ENCODE measurements at places on chromosomes 3 and 15.

DNA sequence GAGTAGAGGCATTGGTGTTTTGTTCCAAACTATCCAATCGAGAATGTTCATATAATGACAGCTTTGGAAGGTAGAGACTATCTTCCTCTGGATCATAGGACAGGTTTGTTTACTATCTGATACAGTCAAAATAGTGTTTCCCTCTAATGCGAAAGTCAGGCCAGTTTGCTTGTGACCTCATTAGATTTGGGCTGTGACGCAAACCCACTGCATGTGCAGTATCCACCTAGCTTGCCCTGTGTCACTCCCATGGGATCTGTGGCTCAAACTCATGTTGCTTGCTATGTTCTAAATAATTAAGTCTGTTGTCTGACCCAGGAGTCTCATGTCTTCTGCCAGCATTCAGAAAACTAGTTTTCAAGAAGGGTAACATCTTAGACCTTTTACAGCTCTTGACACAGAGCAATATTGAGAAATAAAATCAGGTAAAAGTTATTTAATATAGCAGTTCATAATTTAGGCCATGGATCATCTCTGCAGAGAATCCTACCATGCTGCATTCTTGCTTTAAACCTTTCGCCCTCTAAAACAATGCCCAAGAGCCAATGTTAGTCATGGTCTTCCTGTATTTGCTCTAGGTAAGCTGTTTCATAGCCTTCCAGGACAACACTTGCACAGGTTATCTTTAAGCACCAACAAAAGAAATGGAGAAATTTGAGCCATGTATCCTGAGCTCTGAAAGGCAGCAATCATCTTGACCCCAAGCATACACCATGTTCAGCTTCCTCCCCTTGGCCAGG lies 26.4 kb downstream of the NIT2 start:
- no peak for DNase-seq

DNA sequence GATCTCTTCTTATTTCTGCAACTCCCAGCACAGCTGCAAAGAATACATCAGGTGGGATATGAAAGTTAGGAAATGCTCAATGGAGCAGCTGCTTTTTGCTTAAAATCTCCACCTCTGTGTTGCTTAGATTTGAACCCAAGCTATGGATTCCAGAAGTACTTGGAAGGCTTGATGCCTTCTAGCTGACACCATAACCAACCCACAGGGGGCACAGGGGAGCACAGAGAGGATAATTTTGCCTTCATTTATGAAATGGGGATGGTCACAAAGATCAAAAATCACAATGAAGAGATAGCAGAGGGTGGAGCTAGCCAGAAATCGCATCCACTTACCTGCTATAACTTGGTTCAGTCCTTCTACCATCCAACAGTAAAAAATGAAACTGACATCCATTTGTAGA lies 75.7 kb downstream of the DUT start:
- no peak for DNase-seq

- no peak for DNase-seq
Observed at GRCh38 chr3:189233225-189233858, 61.6 kb downstream of the TPRG1 start.

DNA sequence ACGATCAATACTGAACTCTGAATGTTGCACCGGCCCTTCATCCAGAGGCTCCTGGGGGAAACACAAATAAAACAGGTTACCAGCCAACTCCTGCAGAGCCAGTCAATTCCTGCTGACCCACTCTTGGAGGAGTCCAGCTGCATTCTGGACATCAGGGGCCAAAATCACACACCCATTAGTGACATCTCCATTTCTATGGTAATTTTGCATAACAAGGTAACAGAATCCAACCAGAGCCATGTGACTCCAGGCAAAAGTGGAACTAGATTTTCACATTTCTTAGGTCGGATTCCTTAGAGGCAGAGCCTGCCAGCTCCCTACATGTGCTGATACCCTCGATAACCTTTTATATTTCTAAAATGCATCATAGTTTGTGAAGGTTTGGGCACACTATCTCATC lies 119.2 kb upstream of the CTNNB1 start:
- no peak for DNase-seq

- DNase-seq = no peak
Observed at GRCh38 chr3:134373271-134374104, 759 bp downstream of the AMOTL2 start.

DNA sequence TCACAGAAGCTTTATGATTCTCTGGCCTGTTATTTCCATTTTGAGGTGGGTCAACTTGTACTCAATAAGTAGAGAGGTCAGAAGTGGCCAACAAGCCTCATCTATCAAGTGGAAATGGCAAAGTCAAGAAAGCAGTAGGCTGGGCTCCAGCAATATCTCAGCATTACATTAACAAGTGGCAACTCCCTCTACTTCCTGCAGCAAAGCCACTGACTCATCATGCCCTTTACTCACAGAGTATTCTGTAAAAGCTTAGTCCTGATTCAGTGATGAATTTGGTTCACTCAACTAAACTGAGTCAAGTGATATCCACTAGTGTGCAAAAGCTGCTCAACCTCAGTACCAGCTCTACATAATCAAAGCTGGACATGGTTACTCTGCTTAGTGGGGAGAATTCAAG lies 954.6 kb downstream of the EPHA3 start:
- DNase-seq = no peak

- DNase-seq = no peak
Observed at GRCh38 chr15:41789236-41789635, 15.0 kb downstream of the MAPKBP1 start.

- no peak for DNase-seq
Observed at GRCh38 chr3:182812123-182812522, 18.8 kb downstream of the ATP11B start.

DNA sequence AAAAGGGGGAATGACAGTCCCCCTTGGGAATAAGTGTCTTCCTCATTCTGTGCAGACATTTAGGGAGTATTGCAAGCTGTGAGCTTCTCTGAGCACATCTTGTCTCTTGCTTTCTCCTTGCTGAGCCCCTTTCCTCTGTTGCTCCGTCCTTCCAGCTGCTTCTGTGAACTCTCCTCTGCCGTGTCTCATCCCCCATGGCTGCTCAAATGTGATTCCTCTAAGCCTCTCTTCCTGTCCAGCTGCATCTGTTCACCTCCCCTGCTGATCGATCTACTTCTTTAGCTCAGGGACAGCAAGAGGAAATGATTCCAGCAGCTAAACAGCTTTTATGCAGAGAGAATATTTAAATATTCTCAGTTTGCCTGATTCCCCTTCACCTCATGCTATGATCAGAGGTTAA lies 328.0 kb upstream of the DNAJC19 start:
- no peak for DNase-seq

- DNase-seq = no peak
Observed at GRCh38 chr3:8239718-8240695, 261.6 kb upstream of the LMCD1 start.

DNA sequence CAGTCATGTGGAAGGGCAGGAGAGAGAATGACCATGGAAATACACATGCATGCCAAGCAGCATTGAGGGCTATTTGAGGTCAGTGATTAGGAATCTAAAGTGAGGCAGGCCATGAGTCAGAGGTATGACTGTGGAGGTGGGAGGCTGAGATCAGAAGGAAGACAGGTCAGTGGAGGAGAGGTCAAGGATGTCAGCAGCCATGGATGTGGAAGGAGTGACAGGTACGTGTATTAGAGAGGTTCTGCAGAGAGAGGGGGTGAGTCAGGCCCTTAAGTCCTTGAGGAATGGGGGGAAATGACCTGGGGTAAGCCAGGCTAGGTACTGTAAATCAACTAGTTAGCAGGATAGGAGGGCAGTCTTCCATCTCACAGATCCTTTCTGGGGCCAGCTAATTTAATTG lies 166.6 kb downstream of the ANO10 start:
- DNase-seq = no peak

DNA sequence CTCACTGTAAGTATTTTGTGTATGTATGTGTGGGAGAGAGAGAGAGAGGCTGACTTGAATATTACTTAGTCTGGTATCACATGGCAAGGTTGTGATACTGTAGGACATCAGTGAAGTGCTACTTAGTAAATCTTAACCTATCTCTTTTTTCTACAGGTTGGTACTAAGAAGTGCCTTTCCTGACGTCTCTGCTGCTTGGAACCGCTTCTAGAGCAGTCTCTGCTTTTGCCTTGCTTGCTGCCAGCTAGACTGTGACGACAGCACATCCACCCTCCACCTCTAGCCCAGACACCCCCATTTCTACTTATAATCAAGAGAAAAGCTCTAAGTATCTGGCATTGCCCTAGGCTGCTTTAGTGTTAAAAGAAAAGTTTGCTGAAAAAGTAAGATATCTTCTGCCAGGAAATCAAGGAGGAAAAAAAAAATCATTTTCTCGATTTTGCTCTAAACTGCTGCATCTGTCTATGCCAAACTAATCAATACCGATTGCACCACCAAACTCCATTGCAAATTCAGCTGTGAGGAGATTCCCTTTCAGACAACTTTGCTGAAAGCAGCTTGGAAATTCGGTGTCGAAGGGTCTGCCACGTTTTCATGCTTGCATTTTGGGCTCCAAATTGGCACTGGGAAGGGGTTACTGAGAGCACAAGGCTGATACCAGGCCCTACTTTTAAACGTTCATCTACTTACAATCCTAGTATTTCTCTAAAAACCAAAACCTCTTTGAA lies 30.7 kb downstream of the MBNL1 start:
- DNase-seq = no peak

- DNase-seq = no peak
Observed at GRCh38 chr15:74994236-74994635, 1.1 kb upstream of the SCAMP5 start.

DNA sequence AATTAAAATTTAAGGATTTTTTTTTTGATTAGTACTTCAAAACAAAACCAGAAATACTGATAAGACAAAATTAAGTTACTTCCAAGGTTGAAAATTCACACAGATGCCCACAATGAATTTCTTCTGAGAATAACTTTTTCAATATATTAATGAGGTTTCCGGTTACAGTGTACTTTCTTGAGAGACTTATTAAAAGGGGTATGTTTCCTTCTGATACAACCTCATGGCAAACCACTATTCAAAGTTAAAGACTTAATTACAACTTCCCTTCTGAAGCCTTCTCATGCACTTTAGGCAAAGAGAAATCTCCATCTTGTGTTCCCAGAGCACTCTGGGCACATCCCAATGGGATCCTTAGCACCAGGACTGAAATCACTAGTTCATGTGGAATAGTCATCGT lies 36.2 kb downstream of the MTHFS start:
- DNase-seq = no peak
